ENCODE measurements at places on chromosomes 1 and 21.

- no peak for DNase-seq
Measured at GRCh38 chr1:35319988-35320713, 51.6 kb downstream of the ZMYM4 start.

DNA sequence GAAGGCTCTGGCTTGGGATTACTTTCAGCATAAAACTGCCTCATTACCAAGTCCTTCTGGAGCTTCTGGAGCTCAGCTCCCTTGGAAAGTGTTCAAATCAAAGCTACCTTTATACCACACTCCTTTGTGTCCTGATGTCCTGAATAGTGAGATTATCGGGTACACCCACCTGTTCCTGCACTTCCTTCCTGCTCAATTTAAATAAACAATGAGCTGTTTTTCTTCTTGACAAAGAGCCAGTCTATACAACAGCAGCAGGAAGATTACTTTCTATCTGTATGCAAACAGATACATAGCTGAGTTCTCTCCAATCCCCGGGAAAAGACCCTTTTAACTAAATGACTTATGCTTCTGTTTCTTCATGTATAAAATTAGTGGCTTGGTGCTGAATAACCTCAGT, 258.0 kb upstream of the FMN2 start:
- DNase-seq = no peak

DNA sequence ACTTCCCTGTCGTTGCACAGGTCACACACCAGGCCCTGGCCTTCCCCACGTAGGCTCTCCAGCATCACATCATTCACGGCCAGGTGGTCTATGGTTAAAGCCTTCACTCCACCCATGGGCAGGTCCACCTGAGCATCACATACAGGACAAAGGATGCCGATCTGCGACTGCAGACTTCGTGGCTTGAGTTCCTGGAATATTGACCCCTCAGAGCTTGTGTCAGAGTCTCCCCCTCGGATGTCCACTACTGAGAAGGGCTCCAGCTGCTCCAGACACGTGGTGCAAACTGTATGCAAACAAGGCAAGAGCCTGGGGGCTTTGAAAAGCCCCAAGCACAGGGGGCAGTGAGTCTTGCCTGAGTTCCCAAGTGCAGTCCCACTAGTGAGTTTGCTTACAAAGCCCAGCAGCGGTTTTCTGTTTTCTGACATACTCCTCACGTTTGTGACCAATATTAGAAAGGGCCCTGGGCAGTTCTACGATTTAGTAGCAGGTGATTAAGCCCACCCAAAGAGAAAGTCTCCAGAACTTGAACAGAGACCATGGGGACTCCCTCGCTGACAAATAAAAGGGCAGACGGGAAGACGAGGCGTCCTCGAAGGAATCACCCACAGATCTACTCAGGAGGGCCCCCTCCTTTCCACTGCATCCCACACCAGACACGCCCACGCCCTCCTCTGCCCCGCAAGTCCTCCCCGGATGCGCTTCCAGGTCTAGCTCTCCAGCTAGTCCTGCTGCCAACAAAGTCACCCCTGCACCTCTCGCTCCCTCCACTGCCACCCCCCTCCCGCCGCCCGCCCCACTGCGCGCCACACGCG, 568 bp downstream of the TRIM45 start:
- no peak for DNase-seq

- DNase-seq = no peak
Measured at GRCh38 chr1:89060091-89060490, 4.9 kb downstream of the GBP1 start.

DNA sequence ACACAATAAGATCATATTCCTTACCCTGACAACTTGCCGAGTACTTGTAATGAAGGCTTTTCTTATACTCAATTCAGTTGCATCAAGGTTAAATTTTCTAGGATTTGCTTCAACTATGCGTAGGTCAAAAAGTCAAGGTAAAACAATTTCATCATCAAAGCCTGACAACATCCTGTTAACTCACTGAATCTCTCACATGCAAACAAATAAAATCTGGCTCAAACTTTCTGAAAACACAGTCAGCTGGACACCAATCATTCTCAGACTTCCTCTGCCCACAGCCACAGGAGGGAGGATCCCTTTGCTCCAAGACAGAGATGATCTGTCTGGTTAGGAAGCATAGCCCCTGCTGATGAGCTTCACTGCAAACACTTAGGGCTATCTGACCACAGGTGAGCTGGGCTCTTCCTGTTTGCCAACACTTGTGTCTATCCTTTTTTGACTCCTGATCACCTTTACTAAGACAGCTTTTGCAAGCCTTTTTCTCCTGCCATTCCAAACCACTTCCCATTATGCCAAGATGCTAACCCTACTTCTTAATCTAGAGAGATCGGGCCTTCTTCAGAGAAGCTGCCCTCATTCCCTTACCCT, 20.0 kb downstream of the STX6 start:
- DNase-seq = no peak

GRCh38 chr1:19682257-19682656, 17.6 kb downstream of the HTR6 start:
- no peak for DNase-seq

- DNase-seq = no peak
Measured at GRCh38 chr1:43410571-43410970, 20.9 kb downstream of the SZT2 start.

DNA sequence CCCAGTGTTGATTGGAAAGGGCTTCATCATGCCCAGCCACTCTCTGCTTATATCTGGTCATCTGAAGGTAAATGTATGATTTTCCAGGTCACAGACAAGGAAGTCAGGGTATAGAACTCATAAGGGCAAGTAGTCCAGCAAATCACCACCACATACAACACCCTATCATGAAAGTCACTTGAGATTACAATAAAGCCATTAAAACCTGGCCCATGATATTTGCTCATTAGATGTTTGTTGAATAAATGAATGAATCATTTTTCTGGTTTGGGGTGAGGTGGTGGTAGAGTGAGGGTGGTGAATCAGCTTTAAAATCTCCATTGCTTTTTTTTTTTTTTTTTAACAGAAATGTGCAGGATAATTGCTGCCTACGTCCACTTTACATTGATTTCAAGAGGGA, 91.9 kb downstream of the TGFB2 start:
- no peak for DNase-seq

GRCh38 chr1:248007778-248008177, 5.7 kb upstream of the OR2L5 start:
- no peak for DNase-seq

DNA sequence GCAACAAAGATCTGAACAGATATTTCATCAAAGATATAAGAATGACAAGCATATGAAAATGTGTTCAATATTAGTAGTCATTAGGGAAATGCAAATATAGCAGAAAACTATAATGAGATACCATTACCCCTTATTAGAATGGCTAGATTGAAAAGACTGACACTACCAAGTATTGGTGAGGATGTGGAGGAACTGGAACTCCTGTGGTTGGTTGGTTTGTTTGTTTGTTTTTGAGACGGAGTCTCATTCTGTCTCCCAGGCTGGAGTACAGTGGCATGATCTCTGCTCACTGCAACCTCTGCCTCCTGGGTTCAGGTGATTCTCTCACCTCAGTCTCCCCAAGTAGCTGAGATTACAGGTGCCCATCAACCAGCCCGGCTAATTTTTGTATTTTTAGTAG, 18.9 kb upstream of the HMGN1 start:
- no peak for DNase-seq

GRCh38 chr21:44086636-44087425, 20.4 kb upstream of the PWP2 start:
- DNase-seq = no peak

- no peak for DNase-seq
Measured at GRCh38 chr1:179251675-179252074, 22.2 kb upstream of the ABL2 start.

GRCh38 chr1:71565262-71565661, 484.4 kb upstream of the ZRANB2 start:
- no peak for DNase-seq

DNA sequence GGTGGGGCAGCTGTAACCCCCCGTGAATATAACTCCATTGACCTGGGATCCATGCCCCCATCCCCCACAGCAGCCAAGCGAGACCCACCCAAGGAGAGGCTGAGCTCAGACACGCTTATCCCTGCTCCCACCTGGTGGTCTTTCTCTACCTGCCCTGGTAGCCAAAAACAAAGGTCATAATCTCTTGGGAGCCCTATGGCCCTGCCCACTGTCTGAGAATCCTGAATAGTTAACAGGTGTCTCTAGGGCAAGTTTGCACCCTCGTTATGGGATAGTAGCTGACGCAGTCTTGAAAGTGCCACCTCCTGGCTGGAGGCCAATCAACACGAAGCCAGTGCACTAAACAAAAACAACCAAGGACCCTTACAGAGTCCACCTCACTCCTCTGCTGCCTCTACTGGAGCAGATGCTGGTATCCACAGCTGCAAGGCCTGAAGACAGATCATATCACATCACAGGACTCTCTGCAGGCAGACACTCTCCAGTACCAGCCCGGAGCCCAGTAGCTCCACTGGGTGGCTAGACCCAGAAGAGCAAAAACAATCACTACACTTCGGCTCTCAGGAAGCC, 134.3 kb upstream of the C1orf174 start:
- DNase-seq = no peak

GRCh38 chr1:84698151-84699110, 8.2 kb upstream of the SSX2IP start:
- no peak for DNase-seq
